HFFc6 (cell line): ENCODE measurements at places on chromosomes 5 and 9.

- no peak for DNase-seq
These were observed 23.6 kb downstream of the MARCHF6 start for GRCh38 chr5:10377081-10377480.

- DNase-seq, result no peak
These were observed 297.6 kb downstream of the BRINP1 start for GRCh38 chr9:119071636-119072035.

DNA sequence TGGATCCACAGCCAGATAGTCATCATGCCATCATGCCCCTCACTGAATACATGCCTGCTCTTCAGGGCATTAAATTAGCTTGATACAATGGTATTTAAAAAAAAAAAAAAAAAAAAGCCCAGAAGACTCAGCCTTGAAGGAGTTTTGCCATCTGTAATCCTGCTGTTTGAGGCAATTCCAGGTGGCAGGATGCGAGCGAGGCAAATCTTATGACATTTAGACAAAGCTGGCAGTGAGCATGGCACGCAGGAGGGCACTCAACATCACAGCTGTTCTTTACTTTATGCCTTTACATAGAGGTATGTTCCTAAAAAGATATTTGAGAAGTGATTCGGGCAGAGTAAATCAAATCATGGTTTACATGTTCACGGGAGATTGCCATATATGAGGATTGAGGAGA is 692.0 kb upstream of the DMAC1 start:
- DNase-seq, result no peak

- no peak for DNase-seq
These were observed 302.4 kb upstream of the KLF4 start for GRCh38 chr9:107792006-107792405.

- DNase-seq, result no peak
These were observed 306.1 kb downstream of the EFNA5 start for GRCh38 chr5:107364443-107365319.

GRCh38 chr5:173826428-173827350 is 61.5 kb upstream of the CPEB4 start:
- no peak for DNase-seq

- DNase-seq, result no peak
These were observed 37.8 kb downstream of the HMGCS1 start for GRCh38 chr5:43275391-43275790.
